Spleen (tissue), 13 donors: ENCODE measurements at places on chromosomes 4 and X. TPM values are rescaled to one million over a fixed set of nuclear protein-coding genes. Genes with fewer than 3 reads are reported as not detected.
A peak's percentile ranks its signal among the peaks of the same experiment; 100 is the strongest.

The BGN gene
- 223 TPM for total RNA-seq

DNA sequence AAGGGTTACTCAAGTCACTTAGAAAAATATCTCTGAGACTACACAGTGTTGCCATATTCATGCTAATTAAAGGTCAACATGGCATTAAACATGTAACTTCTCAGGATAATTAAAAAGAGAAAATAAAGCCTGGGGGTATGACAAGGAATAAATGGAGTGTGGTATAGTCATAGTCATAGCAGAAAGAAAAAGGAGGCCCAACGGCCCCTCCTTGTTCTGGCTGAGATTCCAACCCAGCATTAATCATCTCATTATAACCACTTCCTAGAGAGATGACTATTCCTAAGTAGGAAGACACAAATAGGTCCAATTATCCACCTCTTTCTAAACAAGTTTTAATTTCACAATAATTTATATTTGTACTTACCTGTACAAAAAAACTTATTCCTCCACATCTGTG is 778.4 kb upstream of the AADAT start:
- no peaks in the 10 kb centered on the region for H3K4me1 ChIP-seq
- no peak for DNase-seq
- H3K4me3 ChIP-seq: no peak overlapping the region

- H3K27me3 ChIP-seq: no peaks in the 10 kb centered on the region
- H3K36me3 ChIP-seq: no peaks in the 10 kb centered on the region
- no peak overlapping the region for H3K4me3 ChIP-seq
- DNase-seq: no peak
- H3K27ac ChIP-seq: peak overlapping the region; percentile 55
Measured at GRCh38 chr4:78722320-78722719, 53.8 kb upstream of the BMP2K start.

DNA sequence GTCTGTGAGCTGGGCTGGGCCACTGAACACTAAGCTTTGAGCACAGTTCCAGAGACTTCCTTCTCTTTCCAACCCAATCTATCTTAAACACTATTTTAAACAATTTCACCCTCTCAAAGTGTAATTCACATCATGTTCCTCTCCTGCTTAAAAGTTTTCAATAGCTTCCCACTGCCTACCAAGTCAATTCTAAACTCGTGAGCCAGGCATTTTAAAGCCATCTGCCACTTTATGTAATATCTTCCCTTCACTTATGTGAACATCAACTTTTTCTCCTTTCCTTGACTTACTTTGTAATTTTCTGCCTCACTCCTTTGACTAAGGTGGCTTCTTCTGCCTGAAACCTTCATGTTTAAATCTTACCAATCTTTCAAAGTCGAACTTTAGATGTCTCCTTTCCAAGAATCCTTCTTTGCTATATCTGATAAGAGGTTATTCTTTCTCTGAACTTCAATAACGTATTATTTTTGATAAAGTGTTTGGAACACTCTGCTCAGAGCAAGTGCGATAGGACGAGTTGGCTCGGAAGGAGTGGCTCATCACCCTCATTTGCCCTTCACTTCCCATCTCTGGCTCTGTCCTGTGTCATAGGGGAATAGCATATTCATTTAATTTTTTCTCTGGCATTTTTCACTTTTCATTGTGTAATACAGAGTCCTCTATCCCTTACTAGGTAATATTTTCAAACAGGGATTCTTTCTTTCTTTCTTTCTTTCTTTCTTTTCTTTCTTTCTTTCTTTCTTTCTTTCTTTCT is 13.0 kb upstream of the SPARCL1 start:
- no peaks in the 10 kb centered on the region for H3K4me1 ChIP-seq
- H3K36me3 ChIP-seq: no peaks in the 10 kb centered on the region
- H3K27me3 ChIP-seq: no peaks in the 10 kb centered on the region
- H3K27ac ChIP-seq: no peak overlapping the region
- no peak for DNase-seq
- H3K4me3 ChIP-seq: no peak overlapping the region

DNA sequence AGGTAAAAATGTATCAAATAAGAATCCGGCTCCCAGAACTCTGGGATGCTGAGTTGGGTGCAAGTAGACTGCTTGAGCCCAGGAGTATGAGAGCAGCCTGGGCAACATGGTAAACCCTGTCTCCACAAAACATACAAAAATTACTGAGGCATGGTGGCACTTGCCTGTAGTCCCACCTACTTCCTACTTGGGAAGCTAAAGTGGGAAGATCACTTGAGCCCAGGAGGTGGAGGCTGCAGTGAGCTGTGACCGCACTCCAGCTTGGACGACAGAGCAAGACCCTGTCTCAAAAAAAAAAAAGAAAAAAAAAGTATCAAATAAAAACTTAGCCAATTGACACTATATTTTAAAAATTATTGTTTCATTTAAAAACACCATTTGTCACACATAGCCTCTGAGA is 84.4 kb downstream of the FBXW7 start:
- peaks cover 13% of the 10 kb centered on the region for H3K4me1 ChIP-seq
- H3K4me3 ChIP-seq: no peak overlapping the region
- no peak for DNase-seq
- H3K27ac ChIP-seq: no peak overlapping the region
- H3K27me3 ChIP-seq: no peaks in the 10 kb centered on the region
- no peaks in the 10 kb centered on the region for H3K36me3 ChIP-seq

DNA sequence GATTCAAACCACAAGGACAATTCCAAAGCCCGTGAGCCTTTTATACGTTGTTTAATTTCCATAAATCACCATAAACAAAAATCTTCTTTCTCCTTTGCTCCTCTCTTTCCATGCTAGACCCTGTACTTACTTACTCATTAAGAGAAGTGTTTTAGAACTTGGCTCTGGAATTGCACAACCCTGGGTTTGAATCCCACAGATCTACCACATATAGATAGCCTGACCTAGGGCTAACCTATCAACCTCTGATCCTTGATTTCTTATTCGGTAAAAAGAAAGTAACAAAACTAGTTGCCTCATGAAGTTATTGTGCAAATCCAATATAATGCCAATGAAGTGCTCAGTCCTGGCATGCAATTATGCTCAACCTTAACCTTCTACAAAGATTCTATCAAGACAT is 68.8 kb downstream of the ZAR1 start:
- peaks cover 100% of the 10 kb centered on the region for H3K36me3 ChIP-seq
- H3K27ac ChIP-seq: no peak overlapping the region
- no peak for DNase-seq
- H3K27me3 ChIP-seq: no peaks in the 10 kb centered on the region
- no peaks in the 10 kb centered on the region for H3K4me1 ChIP-seq

- no peak for DNase-seq
- H3K36me3 ChIP-seq: no peaks in the 10 kb centered on the region
- no peaks in the 10 kb centered on the region for H3K4me1 ChIP-seq
- H3K27me3 ChIP-seq: no peaks in the 10 kb centered on the region
- H3K4me3 ChIP-seq: no peak overlapping the region
Measured at GRCh38 chr4:112910109-112910736, 139.2 kb upstream of the ANK2 start.

DNA sequence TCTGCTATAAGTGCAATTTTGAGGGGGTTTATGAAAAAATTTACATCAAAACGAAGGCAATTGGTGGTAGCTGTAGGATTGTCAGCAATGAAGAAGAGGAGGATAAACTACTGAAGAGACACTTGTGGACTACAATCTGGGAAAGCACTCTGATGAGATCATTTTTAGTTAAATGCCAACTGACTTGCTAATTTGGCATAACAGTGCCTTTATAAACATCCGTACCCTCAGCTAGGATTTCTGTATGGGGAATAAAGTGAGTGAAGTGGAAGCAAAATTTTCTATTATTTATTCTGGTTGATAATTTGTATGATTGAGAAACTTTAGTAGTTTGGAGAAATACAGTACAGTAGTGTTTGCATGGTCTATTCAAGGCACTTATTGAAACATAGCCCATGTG is 11.2 kb upstream of the GNRHR start:
- H3K27me3 ChIP-seq: no peaks in the 10 kb centered on the region
- no peak overlapping the region for H3K4me3 ChIP-seq
- peaks cover 3% of the 10 kb centered on the region for H3K4me1 ChIP-seq
- no peaks in the 10 kb centered on the region for H3K36me3 ChIP-seq

The SSX2B gene
- not detected for total RNA-seq

- H3K36me3 ChIP-seq: no peaks in the 10 kb centered on the region
- H3K4me3 ChIP-seq: no peak overlapping the region
- H3K4me1 ChIP-seq: no peaks in the 10 kb centered on the region
Measured at GRCh38 chr4:156981262-156981769, 9.7 kb upstream of the PDGFC start.

DNA sequence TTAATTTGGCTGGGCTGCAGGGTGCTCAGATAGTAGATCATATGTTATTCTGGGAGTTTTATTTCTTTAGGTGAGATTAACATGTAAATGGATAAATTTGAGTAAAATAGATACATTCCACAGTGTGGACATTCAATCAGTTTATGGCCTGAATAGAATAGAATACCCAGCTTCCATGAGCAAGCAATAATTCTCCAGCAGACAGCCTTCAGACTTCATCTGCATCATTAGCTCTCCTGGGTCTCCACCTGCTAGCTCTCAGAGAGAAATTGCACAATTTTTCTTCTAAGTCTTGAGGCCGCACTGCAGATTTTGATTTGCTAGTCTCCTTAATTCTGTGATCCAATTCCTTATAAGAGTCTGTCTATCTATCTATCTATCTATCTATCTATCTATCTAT is 420.3 kb upstream of the BOD1L1 start:
- no peaks in the 10 kb centered on the region for H3K4me1 ChIP-seq
- H3K27ac ChIP-seq: no peak overlapping the region
- no peaks in the 10 kb centered on the region for H3K27me3 ChIP-seq
- DNase-seq: no peak
- no peak overlapping the region for H3K4me3 ChIP-seq
- no peaks in the 10 kb centered on the region for H3K36me3 ChIP-seq

GRCh38 chr4:186708554-186708953 is 15.1 kb downstream of the FAT1 start:
- no peak overlapping the region for H3K4me3 ChIP-seq
- no peaks in the 10 kb centered on the region for H3K4me1 ChIP-seq
- H3K36me3 ChIP-seq: no peaks in the 10 kb centered on the region
- no peak overlapping the region for H3K27ac ChIP-seq
- DNase-seq: no peak
- H3K27me3 ChIP-seq: no peaks in the 10 kb centered on the region

DNA sequence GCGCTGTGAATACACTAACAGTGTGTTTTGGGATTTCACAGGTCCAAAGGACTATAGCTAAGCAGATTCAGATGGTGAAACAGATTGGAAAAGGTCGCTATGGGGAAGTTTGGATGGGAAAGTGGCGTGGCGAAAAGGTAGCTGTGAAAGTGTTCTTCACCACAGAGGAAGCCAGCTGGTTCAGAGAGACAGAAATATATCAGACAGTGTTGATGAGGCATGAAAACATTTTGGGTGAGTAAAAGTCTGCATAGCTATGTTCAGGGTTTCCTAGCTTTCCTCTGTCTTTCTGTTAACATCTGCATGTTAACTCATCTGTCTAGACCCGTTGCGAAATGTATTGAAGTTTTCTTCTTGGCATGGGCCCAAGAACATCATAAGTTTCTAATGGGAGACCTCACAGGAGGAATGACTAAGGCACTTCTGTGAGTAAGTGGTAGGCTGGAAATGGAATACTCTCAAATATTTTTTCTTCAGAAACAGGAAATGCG is 372.1 kb downstream of the BMPR1B start:
- no peaks in the 10 kb centered on the region for H3K4me1 ChIP-seq
- H3K27me3 ChIP-seq: no peaks in the 10 kb centered on the region
- no peaks in the 10 kb centered on the region for H3K36me3 ChIP-seq
- H3K4me3 ChIP-seq: no peak overlapping the region
- DNase-seq: no peak

- H3K27me3 ChIP-seq: no peaks in the 10 kb centered on the region
- no peak for DNase-seq
- H3K27ac ChIP-seq: no peak overlapping the region
Measured at GRCh38 chr4:105462576-105462975, 11.3 kb downstream of the PPA2 start.

The CCKAR gene
- not detected for total RNA-seq

DNA sequence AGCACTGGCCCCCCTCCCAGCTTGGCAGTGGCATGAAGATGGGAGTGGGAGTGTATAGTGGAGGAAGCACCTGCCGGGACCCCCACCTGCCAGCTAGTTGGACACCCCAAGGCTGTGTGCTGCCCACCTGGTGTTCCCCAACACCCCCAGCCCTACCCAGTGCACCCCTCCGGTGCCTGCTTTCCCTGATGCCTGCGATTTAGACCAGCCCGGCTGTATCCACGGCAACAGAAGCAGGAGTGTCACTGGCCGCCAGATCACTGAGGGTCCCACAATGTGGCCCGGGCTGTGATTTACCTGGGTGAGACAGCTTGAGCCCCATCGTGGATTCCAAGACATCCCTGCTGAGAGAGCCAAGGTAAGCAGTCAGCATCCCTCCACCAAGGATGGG is 533 bp downstream of the GPR173 start:
- no peak overlapping the region for H3K4me3 ChIP-seq
- no peaks in the 10 kb centered on the region for H3K27me3 ChIP-seq
- no peaks in the 10 kb centered on the region for H3K4me1 ChIP-seq
- H3K36me3 ChIP-seq: no peaks in the 10 kb centered on the region
- no peak for DNase-seq

DNA sequence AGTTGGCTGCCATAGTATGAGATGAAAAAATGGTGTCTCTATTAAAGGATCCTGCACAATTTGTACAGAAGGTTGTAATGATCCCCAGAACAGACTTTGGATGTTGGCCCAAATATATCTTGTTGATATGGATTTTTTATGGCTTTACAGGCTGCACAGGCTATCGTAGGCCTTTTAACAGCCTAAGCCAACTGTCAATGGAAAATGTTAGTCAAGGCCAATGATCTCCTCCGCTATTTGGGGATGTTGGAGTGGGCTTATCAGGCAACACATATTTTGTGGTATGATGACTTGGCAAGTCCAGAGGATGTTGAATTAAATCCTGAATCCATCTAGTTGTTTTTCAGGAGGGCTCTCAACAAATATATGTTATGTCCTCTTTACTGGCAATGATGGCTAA is 42.1 kb downstream of the ZCCHC13 start:
- no peaks in the 10 kb centered on the region for H3K27me3 ChIP-seq
- H3K36me3 ChIP-seq: no peaks in the 10 kb centered on the region
- H3K27ac ChIP-seq: no peak overlapping the region
- no peak overlapping the region for H3K4me3 ChIP-seq
- H3K4me1 ChIP-seq: no peaks in the 10 kb centered on the region

DNA sequence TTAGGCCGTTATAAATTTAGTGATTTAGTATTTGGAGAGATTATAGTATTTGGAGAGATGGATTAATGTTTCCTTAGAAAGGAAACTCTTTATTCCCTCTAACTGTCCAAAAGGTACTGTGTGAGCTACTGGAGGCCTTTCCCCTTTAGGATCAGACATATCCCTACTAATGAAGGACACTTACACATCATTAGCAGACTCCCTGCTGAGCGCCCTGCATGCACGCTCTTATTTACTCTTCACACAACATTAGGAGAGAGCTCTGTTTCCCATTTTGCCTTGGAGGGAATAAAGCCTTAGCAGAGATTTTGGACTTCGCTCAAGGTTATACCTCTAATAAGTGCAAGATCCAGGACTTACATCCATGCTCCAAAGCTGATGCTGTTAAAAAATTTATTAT is 17.8 kb upstream of the STOX2 start:
- no peak overlapping the region for H3K27ac ChIP-seq
- H3K4me3 ChIP-seq: no peak overlapping the region
- no peak for DNase-seq
- H3K27me3 ChIP-seq: no peaks in the 10 kb centered on the region
- no peaks in the 10 kb centered on the region for H3K36me3 ChIP-seq
